Stimulated activated effector memory CD8-positive, alpha-beta T cell treated with anti-CD3 and anti-CD28 coated beads, Interleukin-12 subunit alpha, Interleukin-12 subunit beta, amount 100 ng/mL, for 72 hours (primary cell): ENCODE measurements at places on chromosomes 2 and 18.

DNA sequence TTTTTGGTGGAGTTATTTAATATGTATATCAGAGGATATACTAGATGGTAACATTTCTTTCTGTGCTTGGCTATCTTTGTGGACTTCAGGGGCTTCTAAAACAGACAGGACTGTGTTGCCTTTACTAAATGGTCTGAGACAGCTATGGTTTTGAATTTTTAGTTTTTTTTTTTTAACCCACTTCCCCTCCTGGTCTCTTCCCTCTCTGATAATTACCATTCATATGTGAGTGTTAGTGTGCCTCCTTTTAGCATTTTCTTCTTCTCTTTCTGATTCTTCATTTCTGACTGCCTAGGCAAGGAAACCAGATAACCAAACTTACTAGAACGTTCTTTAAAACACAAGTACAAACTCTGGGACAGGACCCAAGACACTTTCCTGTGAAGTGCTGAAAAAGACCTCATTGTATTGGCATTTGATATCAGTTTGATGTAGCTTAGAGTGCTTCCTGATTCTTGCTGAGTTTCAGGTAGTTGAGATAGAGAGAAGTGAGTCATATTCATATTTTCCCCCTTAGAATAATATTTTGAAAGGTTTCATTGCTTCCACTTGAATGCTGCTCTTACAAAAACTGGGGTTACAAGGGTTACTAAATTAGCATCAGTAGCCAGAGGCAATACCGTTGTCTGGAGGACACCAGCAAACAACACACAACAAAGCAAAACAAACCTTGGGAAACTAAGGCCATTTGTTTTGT, 52.7 kb downstream of the SMAD4 start:
- no peak for DNase-seq

GRCh38 chr2:55761526-55761925, 67.9 kb upstream of the PNPT1 start:
- DNase-seq, result no peak

- peak; percentile 72 for DNase-seq
These were observed 45.6 kb downstream of the MEX3C start for GRCh38 chr18:51151568-51152511.

DNA sequence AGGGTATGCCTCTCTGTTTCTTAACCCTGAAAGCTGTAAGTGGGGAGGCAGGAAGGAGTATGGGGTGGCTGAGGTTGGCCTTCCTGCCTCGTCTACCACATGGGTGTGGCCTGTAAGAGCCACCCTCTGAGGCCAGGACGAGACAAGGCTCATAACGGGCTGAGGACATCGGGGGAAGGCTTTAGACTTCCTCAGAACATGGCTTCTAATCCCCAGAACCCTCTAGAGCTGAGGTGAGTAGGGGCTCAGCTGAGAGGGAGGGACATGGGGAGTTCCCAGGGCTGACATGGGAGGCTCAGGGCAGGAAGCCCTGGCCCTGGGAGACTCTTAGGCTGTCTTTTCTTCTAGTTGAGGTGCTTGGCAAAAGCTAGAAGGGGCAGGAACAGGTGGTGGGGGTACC, 36.7 kb downstream of the EMX1 start:
- DNase-seq, result peak; percentile 68

DNA sequence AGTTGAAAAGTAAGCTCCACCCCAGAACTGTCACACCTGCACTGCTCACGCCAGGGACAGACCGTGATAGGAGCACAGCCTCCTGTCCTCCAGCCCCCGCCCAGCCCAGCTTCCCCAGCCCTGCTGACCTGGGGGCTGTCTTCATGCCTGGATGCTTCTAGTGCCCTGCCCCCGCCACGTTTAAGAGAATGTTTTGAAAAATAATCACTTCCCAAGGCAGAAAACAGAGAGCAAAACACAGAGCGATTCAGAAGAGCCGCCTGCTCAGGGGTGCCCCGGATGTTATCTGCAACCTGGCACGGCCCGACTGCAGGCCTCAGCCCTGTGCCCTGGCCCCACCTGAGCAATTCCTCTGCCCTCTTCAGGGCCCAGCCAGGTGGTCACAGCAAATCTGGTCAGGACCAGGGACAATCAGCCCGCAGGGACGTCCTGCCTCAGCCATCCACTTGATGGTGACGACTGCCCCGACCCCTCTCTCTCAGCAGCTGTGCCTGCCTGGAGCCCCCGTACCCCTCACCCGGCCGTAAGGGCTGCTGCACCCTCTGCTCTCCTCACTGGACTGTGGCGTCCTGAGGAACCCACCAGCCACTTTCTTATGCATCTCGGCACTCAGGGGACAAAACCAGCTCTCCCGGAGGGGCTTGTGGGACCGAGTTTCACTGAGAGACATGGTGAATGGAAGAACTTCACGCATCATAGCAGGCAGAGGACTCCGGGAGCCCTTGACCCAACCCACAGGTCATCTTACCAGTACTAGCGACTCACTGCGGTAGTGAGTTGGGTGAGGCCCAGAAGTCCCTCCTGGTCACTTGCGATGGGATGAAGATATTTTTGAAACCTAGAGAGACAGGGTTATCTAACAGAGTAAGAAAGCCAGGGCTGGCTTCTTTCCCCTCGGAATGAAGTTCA, 30.2 kb downstream of the ADI1 start:
- DNase-seq, result no peak

- no peak for DNase-seq
These were observed 117.0 kb downstream of the HIBCH start for GRCh38 chr2:190202604-190203003.

GRCh38 chr2:171771463-171771862, 84.2 kb downstream of the DYNC1I2 start:
- DNase-seq, result no peak

DNA sequence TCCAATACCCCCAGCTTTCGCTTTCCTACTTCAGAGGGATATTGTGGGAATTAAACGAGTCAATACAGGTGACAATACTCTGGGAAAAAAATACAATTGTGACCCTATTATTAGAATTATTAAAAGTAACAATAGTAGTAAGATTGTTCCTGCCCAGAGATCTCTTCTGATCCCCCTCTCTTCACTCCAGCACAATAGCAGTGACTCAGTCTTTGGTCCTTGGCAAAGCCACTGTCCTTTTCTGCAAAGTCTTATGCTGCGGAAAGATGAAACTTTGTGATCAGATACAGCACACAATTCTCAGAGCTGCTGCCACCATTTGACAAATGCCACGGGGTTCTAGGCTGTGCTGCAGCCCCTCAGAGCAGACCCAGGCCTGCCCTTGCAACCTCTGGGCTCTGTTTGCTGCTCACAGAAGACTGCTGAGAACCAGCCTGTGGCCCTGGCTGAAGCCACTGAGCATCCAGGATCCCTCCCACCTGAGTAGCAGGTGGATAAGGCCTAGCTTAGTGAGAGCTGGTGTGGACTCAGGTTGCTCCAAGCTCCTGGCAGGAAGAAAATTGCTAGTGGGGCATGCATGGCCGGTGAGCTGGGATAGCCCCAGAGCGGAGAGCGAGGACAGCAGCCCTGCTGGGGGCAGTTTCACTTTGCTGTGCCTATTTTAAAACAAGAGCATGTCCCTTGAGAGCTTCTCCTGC, 60.1 kb upstream of the ROCK2 start:
- DNase-seq, result no peak

DNA sequence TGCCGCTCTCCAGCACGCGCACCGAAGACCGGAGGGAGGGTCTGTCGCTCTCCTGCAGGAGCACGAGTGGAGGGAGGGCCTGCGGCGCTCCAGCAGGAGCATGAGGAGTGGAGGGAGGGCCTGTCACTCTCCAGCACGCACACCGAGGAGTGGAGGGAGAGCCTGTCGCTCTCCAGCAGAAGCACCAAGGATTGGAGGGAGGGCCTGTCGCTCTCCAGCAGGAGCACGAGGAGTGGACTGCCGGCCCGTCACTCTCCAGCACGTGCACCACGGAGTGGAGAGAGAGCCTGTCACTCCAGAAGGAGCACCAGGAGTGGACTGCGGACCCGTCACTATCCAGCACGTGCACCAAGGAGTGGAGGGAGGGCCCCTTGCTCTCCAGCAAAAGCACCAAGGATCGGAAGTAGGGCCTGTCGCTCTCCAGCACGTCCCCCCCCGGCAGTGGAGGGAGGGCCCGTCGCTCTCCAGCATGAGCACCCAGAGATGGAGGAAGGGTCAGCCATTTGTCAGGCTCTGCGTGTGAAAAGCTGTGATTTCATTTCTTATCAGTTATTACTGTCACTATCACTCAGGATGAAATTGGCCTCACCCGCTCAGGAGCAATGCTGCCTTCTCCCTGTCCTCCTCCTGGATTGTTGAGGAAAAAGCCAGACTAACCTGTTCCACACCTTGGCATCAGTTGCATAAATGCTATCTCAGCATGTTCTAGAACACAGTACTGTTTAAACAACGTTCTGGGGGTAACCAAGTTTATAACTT, 35.9 kb downstream of the ADI1 start:
- no peak for DNase-seq

DNA sequence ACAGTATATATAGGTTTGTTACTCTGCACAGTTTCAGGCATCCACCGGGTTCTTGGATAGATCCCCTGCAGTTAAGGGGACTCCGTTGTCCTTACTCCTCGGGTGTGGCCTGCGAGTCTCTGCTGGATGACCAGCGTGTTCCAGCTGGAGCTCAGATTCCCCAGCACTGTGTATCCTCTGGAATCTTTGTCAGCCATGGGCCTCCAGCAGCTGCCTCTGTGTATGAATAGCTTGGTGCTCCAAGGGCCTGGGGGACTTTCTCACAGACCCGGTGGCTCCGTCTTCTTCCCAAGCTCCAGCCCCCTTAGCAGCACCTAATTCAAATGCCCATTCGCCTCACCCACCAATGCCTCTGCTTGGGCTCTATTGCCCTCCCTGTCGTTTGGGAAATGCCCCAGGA, 6.3 kb downstream of the ANO7 start:
- no peak for DNase-seq

- no peak for DNase-seq
These were observed 10.7 kb downstream of the BIN1 start for GRCh38 chr2:127096280-127096679.

GRCh38 chr2:41377837-41378236, 670.0 kb upstream of the PKDCC start:
- no peak for DNase-seq

GRCh38 chr2:160339726-160340125, 139.7 kb upstream of the ITGB6 start:
- DNase-seq, result no peak

DNA sequence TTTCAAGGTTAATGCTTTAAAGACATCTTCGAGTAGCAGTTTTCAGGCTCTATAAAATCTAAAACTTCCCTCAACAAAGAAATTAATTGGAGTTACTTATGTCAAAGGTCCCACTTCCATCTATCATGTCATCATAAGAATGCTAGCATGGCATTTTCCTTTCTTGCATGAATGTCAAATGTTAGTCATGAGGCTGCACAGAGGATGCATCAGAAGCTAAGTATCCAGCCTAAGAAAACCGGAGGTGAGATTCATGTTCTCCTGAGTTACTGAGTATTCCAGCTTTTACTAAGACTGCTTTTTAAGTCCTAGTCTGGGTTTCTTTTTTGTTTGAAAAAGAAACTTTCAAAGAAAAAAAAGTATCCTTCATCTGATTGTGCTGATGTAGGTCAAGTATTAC, 130.6 kb upstream of the CDH19 start:
- DNase-seq, result no peak

DNA sequence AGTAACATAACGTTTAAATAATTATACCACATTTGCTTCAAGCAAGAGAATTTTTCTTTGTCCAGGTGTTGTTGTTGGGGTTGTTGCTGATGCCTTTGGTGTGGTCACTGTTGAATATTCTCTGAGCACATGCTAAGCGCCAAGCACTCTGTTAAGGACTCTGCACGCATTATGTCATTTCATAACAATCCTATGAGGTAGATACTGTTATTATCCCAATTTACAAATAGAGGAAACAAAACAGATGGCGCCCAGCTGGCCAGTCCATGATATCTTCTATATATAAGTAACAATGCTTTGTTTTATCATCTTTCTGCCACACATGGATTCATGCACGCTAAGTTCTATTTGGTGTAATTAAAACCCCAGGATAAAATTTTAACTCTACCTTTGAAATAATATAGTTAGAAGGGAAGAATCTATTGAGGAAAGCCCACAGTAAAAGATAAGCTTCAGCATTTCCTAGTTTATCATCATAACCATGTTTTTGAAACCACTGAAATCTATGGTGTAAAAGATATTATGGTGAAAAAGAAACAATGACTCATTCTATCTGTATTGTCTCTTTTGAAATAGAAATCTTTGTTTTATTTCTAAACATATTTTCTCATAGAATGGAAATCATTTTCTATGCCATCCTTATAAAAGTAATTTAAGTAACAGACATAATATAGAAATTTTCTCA, 199.7 kb downstream of the PID1 start:
- no peak for DNase-seq
